ENCODE measurements at places on chromosomes 12 and 14. TPM values are rescaled to one million over a fixed set of nuclear protein-coding genes. Genes with fewer than 3 reads are reported as not detected.

Gene NELL2
- total RNA-seq = not detected

Gene COQ5
- total RNA-seq = 40.8 TPM

Gene ITGB7
- total RNA-seq = 0.42 TPM

Gene FGF6
- total RNA-seq = not detected

Gene SYT10
- not detected for total RNA-seq

Gene ACACB
- total RNA-seq = 0.59 TPM

Gene SMCO3
- 0.46 TPM for total RNA-seq

Gene OR4E2
- total RNA-seq = not detected

Gene TRHDE
- not detected for total RNA-seq

Gene RARG
- total RNA-seq = 7.4 TPM

Gene SERPINA9
- not detected for total RNA-seq

Gene GPX2
- total RNA-seq = not detected
